Activated T-helper 1 cell treated with anti-CD3 and anti-CD28 coated beads, Interleukin-2, amount 50 U/mL, for 16 hours (primary cell): ENCODE measurements at places on chromosomes 6 and 20.
A peak's percentile ranks its signal among the peaks of the same experiment; 100 is the strongest.

DNA sequence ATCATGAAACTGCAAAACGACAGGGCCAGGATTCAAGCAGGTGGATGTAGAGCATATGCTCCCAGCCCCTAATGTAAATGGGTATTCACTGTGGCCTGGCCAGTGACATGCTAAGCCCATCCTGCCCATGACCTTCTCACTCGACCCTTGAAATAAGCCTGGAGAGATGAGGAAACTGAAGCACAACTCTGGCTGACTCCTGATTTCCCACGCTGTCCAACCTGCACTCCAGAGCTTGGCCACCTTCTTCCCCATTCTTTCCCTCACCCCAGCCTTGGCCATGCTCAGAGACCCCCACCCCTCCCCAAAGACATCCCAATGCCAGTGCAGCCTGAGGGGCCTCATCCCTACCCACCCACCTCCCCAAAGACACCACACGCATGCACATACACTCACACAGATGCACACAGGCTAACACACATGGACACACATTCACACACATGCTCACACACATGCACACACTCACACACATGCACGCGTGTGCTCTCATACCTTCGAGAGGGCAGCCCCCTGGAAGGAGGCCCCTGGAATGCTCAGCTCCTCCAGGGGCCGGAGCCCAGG is 12.4 kb downstream of the TFEB start:
- DNase-seq, result no peak

GRCh38 chr20:58656831-58657230 is 5.7 kb downstream of the STX16 start:
- DNase-seq, result no peak

GRCh38 chr6:148671085-148671484 is 75.7 kb upstream of the UST start:
- DNase-seq, result no peak

DNA sequence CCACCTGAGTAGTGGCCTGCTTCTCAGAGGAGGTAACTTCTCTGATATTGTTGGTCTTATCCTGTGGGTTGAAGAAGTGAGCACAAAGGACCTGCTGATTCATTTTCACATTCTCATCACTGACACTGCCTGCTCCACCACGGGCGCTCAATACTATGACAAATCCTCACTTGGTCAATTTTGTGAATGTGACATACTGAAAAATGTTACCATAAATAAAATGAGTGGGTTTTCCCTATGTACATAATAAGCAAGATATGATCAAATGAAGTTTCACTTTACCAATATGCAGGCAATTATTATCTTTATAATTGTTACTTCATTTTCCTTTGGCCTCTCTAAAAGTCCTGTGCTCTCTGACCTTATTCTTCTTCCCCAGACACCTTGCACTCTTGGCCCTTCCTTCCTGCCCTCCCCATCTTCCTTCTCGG is 71.5 kb upstream of the RIPOR2 start:
- DNase-seq, result no peak

DNA sequence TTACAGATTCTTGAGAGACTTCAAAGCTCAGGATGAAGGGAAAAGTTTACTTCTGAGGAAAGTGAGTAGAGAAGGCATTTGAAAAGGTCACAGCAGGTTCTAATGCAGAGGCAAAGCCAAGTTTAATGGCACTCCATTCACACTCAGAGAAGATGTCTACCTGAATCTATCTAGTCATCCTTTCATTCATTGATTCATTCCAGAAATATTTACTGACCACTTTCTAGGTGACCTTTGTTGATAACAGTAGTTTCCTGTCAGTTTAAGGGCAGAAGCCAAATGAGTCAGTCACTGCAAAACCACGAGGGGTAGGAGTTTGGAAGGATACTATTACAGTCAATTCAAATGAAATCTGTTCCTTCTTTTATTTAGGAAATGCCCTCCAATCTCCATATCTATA is 30.8 kb downstream of the FBXO5 start:
- DNase-seq, result no peak

GRCh38 chr6:149140137-149140909 is 177.2 kb upstream of the TAB2 start:
- DNase-seq, result peak; percentile 21

- no peak for DNase-seq
These were observed 544 bp upstream of the TP53INP2 start for GRCh38 chr20:34703424-34704176.

- DNase-seq, result no peak
These were observed 249.5 kb upstream of the SULF2 start for GRCh38 chr20:48034751-48035150.

DNA sequence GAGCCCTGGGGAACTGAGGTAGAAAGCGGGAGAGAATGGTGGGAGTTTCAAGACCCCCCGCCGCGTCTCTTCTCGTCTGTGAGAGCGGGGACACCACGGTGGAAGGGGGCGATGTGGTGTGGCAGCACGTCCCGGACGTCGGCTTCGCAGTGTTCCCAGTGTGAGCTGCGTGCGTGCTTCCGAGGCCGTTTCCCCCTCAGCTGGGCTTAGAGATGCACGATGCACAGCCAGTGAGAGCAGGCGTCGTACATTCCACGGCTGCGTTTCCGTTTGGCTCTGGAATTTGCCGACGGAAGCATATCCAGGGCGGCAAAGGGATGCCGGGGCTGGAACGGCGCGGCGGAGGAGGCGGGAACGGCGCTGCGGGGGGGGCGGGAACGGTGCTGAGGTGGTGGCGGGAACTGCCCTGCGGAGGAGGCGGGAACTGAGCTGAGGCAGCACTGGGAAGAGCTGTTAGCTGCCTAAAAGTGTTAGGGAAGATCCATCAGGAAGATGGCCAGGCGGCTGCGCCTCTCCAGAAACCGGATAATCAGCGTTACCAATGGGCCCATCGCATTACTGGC is 37.7 kb downstream of the KIF25 start:
- no peak for DNase-seq

DNA sequence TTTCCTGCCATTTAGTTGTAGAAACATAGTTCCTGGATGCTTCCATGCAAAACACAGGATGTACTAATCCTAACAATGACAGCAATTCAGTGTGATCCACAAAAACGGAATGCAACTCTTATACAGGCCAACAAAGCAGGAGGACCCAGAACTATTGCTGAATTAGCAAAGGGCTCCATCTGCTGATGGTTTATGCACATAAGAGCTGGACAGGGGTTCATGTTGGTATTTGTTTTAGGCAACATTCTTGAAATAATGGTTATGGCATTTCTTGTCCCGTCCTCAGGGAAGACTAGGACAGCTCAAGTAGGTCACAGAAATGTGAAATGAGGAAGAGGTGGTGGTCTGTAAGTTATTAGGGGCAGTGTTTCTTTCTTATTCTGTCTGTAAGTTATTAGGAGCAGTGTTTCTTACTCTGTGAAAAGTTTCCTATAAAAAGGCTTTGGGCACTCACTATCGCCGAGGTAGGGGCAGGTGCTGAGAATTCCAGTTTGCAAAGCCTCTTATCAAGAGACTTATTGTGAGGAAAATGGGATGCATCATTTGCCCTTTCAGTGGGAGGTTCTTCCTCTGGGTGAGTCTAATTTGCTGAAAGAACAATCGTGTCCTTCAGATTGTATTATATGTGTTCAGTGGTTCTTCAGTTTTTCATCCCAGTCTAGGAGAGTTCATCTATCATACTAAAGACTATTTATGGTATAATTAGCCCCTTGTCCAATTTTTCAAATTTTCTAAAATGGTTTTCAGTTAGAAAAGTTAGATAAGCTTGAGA is 171.1 kb downstream of the MCHR2 start:
- DNase-seq, result no peak
